ENCODE measurements at places on chromosomes 13 and 19. TPM values are rescaled to one million over a fixed set of nuclear protein-coding genes. Genes with fewer than 3 reads are reported as not detected.
A peak's percentile ranks its signal among the peaks of the same experiment; 100 is the strongest.

- no peaks in the 10 kb centered on the region for H3K4me1 ChIP-seq
- H3K4me3 ChIP-seq, result no peak overlapping the region
- no peak for DNase-seq
- H3K27me3 ChIP-seq, result peaks cover 3% of the 10 kb centered on the region
These were observed 24.6 kb downstream of the DCT start for GRCh38 chr13:94454906-94455305.

DNA sequence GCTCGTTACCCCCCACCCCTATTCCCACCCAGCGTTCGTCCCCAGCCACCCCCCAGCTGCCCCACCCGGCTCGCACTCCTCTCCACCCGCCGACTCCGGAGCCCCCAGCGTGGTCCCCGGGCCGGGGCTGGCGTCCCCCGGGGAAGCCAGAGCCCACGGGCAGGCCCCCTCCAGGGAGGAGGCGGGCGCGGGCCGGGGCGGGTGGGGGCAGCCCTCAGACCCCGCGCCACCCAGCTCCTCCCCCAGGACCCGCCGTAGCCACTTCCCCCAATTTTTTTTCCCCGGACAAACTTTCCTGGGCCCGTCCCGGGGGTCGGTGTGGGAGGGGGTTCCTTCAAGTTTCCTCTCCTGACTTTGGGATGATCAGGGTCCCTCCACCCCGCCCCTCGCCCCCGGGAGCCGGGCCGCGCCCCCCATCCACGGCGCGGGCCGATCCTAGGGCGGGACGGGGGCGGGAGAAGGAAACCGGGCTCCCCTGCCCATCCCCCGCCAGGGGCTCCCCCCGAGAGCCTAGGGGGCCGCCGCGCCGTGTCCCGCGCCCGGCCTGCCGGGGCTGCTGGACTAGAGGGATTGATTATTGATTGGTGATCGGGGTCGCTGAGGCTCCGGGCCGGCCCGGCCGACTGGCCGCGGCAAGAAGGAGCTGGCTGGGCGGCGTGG lies 927 bp upstream of the TSHZ3 start:
- H3K4me1 ChIP-seq, result peaks cover 39% of the 10 kb centered on the region
- peaks cover 72% of the 10 kb centered on the region for H3K27me3 ChIP-seq
- peaks cover under 1% of the 10 kb centered on the region for H3K36me3 ChIP-seq
- H3K4me3 ChIP-seq, result peak overlapping the region; percentile 80
- no peak for DNase-seq
- no peak overlapping the region for H3K27ac ChIP-seq

GRCh38 chr19:23998568-23998967 lies 83.9 kb downstream of the ZNF726 start:
- H3K27ac ChIP-seq, result no peak overlapping the region
- no peaks in the 10 kb centered on the region for H3K4me1 ChIP-seq
- no peak overlapping the region for H3K4me3 ChIP-seq
- no peaks in the 10 kb centered on the region for H3K36me3 ChIP-seq
- no peaks in the 10 kb centered on the region for H3K27me3 ChIP-seq

Gene ANKRD24
- 0.48 TPM for total RNA-seq
